ENCODE measurements at places on chromosomes 11 and 22.
A peak's percentile ranks its signal among the peaks of the same experiment; 100 is the strongest.

DNA sequence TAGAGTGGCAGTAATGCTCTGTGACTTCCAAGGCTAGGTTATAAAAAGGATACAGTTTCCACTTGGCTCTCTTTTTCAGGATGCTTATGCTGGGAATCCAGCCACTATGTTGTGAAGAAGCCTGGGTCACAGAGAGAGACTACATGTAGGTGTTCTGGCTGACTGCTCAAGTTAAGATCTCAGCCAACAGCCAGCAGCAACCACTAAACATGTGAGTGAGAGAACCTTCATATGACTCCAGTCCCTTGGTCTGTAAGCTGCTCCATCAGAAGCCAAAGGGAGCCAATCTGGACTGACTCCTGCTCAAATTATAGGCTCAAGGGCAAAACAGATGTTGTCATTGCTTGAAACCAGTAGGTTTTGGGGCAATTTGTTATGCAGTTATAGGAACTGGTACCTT lies 162.7 kb downstream of the MAML2 start:
- DNase-seq = no peak

GRCh38 chr11:116499396-116500003 lies 273.3 kb downstream of the BUD13 start:
- DNase-seq = peak; percentile 19

GRCh38 chr11:37450613-37451012 lies 852.6 kb upstream of the RAG2 start:
- no peak for DNase-seq

- DNase-seq = peak; percentile 41
Measured at GRCh38 chr11:65204646-65205601, 23.2 kb downstream of the CAPN1 start.

GRCh38 chr11:73465023-73465675 lies 89.0 kb downstream of the RELT start:
- no peak for DNase-seq

DNA sequence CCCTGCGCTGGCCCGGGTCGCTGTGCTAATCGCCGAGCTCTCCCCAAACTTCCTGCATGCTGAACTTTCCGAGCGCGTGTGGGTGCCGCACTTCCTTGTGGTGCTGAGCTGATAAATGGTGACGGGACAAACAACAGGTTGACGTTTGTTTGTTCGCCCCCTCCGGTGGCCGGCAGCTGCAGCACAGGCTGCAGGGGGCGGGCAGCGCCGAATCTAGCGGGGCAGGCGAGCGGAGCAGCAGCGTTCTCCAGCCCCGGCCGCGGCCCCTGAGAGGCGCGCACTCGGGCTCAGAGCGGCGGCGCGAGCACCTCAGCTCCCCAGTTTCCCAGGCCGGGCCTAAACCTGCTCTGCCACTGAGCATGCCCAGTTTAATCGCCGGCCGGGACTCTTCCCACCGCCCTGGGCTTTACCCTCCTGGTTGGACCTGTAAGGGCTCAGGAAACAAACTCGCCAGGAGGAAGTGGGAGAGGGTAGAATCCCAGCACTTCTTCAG lies at the start of gene PDGFD:
TSS of gene PDGFD (minus strand) at position 120 of the 493 bp plus-strand sequence.
- DNase-seq = no peak

- no peak for DNase-seq
Measured at GRCh38 chr11:94550513-94550912, 6.8 kb downstream of the FUT4 start.

GRCh38 chr11:9775398-9775779 lies 111.5 kb downstream of the SWAP70 start:
- DNase-seq = no peak

GRCh38 chr22:42697542-42698013 lies 23.1 kb downstream of the A4GALT start:
- DNase-seq = no peak

GRCh38 chr11:59755701-59756557 lies 753 bp downstream of the STX3 start:
- peak; percentile 83 for DNase-seq

GRCh38 chr11:14079011-14079410 lies 116.5 kb downstream of the SPON1 start:
- DNase-seq = no peak

GRCh38 chr11:134244593-134244992 lies 8.6 kb downstream of the THYN1 start:
- peak; percentile 22 for DNase-seq

- no peak for DNase-seq
Measured at GRCh38 chr22:46088541-46089311, 61.6 kb upstream of the PPARA start.

GRCh38 chr11:7906481-7906880 lies 24.6 kb downstream of the OR10A6 start:
- no peak for DNase-seq

GRCh38 chr22:35230839-35231584 lies 26.3 kb upstream of the HMGXB4 start:
- peak; percentile 20 for DNase-seq

GRCh38 chr11:69101115-69101791 lies 52.5 kb downstream of the TPCN2 start:
- DNase-seq = peak; percentile 81

DNA sequence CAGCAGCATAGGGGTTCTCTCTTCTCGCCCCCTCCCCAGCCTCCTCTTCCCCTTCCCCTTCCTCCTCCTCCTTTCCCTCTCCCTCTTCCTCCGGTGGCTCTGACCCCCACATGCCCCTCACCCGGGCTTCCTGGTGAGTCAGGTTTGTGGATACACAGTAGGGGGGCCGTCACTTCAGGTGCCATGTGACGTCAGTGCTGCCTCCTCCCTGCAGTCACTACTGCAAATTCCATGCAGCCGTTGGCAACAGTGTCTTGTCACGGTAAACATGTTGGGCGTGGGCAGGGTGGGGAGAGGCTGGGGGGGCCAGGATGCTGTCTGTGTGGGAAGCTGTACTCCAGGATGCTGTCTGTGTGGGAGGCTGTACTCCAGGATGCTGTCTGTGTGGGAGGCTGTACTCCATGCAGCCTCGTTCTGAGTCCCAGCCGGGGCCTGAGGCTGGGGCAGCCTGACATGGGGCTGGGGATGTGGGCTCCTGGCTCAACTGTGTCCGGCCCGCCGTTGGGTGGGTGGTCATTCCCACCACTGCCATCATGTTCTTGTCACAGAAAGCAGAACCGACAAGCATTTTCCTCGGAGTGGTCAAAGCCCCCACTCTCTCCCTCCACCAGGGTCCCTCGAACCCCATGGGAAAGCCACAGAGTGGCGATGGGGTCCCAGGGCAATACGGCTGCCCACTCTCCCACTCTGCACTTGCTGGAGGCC lies 2.4 kb upstream of the MUC2 start:
- peak; percentile 42 for DNase-seq

GRCh38 chr11:111697933-111698371 lies 68.2 kb downstream of the PPP2R1B start:
- no peak for DNase-seq

DNA sequence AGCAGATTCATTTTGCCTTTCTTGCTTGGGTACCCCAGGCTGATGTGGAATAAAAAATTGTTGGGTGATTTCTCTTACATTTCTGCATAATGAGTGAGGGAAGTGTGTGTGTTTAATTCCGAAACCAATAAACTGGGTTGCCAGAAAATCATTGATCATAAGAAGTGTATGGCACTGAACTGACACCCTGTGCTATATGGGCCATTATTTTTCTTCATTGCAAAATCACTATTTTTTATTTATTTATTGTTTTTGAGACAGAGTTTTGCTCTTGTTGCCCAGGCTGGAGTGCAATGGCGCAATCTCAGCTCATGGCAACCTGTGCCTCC lies 14.6 kb upstream of the HIKESHI start:
- no peak for DNase-seq

DNA sequence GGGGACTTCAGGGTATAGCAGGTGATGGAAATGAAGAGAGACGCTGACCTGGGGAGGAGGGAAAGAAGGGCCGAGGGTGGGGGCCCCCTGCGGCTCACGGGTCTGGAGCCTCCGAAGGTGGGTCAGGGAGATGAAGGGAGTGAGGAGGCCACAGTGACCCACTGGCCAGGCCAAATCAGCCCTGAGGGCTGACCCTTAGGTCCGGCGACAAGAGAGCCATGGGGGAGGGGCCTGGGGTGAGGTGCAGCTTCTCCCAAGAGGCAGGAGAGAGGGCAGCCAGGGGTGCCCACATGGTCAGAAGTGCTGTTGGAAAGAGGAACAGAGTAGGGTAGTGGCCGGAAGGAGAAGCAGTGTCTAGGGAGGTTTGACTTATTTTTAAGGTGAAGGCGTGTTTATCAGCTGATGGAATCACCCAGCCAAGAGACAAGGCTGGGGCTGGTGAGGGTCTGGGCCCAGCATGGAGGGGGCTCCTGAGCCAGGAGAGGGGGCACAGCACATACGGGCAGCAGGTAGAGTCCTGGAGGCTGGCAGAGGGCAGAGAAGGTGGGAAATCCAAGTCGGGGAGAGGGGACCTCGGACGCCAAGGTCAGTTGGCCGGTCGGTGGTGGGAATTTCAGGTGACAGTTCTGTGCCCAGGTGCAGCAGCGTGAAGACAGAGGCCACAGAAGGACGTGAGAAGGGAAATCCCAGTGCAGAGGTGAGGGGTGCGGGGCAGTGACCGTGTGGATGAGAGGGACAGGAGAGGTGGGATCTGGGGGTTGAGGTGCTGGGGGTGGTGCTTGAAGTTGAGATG lies 49.0 kb downstream of the LINC01488 start:
- DNase-seq = no peak

DNA sequence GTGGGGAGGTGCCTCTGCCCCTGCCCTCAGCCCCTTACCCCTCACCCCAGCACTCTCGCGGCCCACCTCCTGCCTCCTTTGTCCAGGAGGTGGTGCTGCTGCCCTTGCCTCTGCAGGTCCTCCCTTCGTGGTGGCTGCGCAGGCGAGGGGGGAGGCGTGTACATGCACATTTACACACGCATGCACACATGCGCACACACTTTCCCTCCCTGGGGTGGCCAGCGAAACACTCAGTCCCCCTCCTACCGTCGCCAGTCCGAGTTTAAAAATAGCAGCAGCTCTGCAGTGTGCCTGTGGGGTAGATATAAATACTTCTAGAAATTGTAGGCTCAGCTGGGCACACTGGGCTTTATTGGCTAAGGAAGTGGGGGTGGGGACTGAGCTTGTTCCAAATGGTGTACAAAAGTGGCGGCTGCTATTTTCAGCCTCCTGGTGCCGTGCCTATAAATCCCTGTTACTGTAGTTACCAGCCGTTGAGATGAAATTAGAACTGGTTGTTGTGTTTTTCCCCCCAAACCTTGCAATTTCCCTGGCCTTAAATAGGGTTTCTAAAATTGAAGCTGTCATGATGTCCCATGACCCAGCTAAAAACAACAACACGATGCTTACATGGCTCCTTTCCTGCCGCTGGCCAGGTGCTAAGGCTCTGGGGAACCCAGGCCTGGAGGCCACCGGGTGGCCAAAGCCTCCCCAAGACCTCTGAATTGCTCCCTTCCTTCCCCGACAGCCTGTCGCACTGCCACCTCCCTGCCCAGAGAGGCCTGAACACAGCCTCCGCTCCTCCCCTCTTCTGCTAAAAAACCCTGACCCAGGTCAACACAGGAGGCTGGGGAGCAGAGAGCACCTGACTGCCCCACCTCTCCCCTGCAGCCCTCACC lies 12.4 kb downstream of the PICK1 start:
- DNase-seq = peak; percentile 79

GRCh38 chr11:66159324-66159984 lies 89.4 kb downstream of the PACS1 start:
- peak; percentile 18 for DNase-seq
